ENCODE measurements at places on chromosomes 6 and 20.

DNA sequence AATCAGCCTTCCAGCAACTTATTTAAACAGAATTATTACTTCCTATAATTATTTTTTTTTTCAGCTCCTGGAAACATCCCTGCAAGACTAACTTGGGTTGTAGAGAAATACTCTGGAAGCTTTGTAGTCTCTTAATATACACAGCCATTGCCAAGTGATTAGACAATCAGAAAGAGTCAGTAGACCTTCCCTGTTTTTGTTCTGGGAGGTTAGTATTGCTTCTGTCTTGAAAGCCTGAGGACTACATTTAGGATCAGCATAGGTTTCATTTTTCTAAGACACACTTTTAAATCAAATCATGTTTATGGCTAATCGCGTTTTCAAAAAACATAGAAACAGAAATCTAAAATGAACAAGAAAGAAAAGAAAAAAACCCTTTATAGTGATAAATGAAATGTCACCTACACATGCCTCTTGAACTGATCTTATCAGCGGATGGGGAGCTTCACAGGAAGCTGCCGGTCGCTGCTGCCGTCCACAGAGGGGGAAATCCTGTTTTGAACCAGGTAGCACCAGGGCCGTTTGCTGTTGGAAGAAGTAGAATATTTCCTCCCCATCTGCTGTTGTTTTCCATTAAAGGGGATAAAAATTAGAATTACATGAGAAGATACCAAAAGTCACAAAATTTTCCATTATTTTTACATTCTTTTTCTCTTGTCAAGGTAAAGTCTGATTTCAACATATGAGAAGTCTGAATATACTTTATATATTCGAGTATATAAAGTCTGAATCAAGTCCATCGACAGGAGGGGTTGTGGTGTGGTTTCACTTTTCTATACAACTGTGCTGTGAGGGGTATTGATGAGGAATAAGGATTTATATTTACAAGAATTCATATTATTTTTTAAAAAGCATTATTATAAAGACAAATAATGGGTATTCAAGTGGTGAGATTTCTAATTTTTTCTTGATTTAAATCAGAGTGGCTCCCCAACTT, 94.6 kb downstream of the ARMC2 start:
- peak; percentile 58 for DNase-seq

GRCh38 chr6:30727920-30728553, 7.9 kb downstream of the TUBB start:
- DNase-seq: no peak

GRCh38 chr6:75530696-75531095, 37.1 kb upstream of the FILIP1 start:
- DNase-seq: no peak

DNA sequence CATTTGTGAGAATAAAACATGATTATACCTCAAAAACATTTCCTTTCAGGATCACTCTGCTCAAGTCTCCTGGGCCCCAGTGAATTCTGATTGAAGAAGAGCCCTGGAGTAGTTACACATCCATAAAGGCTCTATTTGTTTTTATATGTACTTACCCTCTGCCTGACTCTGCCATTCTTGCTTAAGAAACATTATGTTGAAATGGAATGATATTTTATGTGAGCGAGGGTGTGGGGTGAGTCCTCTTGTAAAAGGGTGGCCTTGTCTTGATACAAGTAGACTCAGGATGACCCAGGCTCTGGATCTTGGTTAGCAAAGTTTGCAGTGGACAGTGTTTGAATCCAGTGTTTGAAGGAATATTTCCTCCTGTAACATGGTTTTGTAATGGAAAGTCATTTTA, 215.4 kb upstream of the PREP start:
- no peak for DNase-seq

DNA sequence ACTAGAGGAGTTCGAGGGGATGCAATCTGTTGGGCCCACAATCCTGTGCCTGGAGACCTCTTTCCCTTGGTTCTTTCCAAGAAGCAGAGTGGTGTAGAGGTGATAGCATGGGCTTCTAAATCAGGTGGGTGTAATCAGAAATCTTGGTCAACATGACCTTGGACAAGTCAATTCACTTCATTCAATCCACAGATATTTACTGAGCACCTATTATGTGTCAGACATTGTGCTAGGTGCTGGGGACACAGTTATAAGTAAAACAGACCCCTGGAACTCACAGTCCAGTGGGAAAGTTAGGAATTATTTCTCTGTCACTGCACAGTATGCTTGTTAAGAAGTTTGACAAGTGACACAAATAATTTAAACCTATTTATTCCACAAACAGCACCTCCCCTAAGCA, 3.3 kb upstream of the E2F1 start:
- no peak for DNase-seq

- no peak for DNase-seq
Measured at GRCh38 chr20:38915355-38915754, 10.9 kb upstream of the FAM83D start.

DNA sequence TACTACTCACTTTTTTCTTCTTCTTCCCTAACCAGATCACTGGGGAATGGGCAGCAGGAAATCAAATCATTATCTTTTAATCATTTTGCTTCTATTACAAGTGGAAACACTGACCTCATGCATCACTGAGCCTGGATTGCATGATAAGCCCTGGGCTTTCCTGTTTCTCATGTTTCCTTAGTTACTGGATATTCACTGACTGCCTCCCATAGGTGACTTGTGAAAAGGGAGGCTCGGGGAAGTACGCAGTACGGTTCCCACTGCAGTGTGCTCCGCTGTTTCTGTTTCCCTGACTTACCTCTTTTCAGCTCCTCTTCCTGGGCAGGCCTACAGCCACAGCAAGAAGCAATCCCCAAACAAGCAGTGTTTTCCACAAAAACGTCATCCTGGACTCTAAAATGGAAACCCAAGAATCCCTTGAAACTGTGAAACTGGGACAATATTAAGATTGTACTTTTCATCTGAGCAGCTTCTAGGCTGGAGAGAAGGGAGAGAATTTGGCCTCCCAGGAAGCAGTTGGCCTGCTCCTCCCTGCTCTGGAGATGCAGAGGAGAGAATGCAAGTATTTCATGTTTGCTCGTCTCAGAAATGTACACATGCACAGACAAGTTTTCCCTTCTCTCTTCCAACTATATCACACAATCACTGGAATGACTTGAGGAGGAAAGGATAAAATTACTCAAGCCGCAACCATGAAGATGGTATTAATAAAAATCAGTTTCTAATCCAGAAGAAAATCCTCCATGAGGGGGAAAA, 13.1 kb downstream of the BTNL2 start:
- no peak for DNase-seq

DNA sequence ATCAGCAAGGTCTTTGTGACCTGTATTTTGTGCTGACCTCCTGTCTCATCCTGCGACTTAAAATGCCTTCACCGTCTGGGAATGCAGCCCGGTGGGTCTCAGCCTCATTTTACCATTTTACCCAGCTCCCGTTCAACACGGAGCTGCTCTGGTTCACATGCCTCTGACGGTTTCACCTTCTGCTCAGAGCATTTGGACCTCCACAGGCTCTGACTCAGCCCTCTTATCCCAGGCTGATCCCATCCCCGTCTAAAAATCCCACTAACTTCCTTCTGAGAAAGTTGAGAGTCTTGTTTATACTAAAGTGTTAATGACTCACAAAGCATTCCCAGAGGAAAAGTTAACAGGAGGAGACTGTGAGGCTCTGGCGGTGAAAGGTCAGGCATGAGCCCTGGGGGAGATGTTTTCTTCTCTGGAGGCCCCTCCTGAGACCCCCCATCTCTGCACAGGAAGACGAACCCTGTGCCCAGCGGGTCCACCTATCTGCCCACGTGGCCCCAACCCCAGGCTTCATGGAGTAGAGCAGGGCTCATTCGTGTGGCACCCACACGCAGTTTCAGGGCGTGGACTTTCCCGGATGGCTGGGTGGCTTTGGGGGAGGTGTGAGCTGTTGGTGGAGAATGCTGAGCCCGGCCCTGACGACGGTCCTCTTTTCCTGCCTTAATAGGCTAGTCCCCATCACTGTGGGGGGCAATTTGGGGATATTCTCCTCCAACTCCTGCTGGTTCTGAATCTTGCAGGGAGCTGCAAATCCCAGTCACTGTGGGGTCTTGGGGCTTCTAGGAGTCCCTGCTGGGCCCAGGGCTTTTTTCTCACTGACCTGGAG, 3.3 kb upstream of the BIRC7 start:
- DNase-seq: no peak

DNA sequence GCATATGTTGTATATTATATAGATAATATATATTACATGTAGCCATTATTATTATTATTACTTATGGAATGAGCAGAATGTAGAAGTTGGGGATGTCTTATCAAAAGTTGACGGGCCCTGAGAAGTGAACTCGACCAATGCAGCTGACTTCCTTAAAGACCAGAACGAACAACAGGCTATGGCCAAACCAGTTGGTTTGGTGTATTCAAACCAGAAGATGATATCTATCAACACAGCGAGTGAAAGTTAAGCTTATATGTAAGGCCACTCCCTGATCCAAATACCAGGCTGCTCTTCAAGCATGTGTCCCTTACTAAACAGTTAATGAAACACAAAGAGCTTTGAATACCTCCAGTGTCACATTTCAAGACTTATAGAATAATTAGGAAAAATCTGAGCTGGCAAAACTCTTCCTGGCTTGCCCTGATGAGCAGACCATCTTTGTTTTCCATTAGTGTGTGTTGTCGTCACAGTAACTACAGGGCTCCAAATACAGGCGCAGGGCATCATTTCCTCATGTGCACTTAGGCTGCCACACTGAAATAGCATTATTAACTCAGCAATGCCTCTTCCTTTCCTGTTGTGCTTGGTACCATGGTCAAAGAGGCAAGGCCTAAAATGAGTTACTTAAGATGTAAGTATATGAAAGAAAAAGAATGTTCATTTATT, 6.6 kb downstream of the FILIP1 start:
- no peak for DNase-seq

GRCh38 chr6:149211046-149211571, 106.4 kb upstream of the TAB2 start:
- DNase-seq: peak; percentile 52

Measured in activated T-cell treated with anti-CD3 and anti-CD28 coated beads, Interleukin-2, amount 50 U/mL, for 24 hours (primary cell).